ENCODE measurements at places on chromosomes 11 and 22.

- no peak for DNase-seq
Measured at GRCh38 chr11:78594814-78595213, 20.1 kb upstream of the NARS2 start.

GRCh38 chr11:94968334-94968958 lies 4.9 kb downstream of the CWC15 start:
- DNase-seq = no peak

DNA sequence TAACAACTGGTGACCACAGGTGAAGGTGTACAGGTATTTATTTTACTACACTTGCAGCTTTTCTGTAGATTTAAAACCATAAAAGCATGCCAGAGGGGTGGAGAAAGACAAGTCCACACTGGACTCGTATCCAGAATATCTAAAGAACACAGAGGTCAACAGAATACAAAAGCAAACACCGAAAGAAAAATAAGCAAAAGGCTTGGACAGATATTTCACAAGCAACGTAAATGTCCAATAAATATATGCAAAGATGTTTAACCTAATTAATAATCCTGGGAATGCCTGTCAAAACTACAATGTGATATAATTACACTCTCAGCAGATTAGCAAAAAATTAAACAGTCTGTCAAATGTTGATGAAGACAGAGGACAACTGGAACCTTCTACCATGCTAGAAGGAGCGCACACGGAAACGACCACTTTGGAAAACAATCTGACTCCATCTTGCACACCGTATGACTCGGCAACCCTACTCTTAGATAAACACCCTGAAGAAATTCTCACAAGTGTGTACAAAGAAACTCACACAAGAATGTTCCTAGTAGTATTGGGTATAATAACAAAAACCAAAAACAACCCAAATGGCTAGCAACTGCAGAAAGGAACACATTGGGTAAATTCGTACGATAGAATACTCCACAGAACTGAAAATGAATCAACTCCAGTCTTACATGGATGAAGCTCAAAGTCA lies 27.2 kb downstream of the GNB1L start:
- DNase-seq = no peak

- peak; percentile 76 for DNase-seq
Measured at GRCh38 chr11:117426297-117426685, 98.6 kb downstream of the CEP164 start.

DNA sequence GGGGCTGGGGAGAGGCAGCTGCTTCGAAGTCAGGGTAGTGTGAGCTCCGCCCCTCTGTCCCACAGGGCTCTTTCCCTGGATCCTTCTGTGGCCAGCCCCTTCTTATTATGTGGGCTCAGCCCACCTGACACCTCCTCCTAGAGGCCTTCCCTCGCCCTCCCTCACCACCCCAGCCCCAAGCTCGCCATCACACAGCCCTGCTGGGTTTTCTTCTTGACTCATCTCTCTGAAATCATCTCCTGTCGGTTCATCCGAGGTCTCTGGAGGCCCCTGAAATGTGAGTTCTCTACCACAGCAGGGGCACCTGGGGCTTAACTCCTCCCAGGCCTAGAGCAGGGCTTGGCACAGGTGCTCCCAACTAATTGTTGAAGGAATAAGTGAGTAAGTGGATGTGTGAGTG lies 65.2 kb downstream of the CACNA1I start:
- no peak for DNase-seq

GRCh38 chr11:73359930-73360742 lies 16.1 kb upstream of the RELT start:
- no peak for DNase-seq

DNA sequence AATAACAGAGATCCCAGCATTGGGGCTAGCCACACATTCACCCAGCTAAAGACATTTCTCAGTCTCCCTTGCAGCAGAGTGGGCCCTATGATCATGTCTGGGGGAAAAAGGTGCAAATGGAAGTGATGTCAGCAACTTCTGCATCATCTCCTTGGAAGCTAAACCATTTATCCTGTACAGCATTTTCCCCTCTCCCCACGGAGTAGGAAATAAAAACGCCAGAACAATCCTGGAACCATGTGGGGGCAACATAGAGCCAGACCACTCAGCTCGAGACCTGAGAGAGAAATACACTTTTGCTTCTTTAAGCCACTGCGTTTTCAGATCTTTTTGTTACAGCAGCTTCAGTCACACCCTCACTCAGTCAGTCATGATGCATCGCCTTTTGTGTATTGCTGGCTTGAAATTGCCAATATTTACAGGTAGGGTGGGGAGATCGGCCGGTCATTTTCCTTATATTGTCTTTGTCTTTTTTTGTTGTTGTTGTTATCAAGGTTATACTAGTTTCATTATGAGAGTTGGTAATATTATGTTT lies 9.1 kb upstream of the RAC2 start:
- no peak for DNase-seq

DNA sequence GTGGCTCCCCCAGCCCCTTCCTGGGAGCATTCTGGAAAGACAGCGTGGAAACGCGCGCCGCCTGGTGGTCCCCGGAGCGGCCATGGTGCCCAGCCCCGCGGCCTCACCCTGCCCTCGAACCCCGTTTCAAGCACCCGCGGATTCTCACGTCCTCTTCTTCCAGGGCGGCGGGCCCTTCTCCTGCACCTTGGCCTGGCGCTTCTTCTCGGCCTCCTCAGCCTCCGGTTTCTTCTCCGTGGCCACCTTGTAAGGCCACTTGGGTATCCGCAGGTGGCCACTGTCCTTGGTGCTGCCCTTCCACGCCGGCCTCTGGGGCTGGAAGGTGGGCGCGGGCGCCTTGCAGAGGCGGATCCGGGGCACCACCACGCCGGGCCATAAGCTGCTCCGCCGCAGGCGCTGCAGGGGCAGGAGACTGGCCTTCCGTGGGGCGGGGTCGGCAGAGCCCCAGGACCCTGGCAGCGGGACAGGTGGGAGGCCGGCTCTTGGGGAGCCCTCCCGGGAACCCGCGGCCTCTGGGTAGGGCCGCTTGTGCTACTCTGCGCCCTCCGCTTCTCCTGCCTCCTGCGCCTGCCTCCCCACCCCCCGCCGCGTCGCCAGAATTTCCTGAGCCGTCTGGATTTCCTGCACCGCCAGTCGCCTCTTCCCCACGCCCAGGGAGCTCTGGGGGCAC lies 83.4 kb downstream of the TRIM51G start:
- DNase-seq = peak; percentile 22

DNA sequence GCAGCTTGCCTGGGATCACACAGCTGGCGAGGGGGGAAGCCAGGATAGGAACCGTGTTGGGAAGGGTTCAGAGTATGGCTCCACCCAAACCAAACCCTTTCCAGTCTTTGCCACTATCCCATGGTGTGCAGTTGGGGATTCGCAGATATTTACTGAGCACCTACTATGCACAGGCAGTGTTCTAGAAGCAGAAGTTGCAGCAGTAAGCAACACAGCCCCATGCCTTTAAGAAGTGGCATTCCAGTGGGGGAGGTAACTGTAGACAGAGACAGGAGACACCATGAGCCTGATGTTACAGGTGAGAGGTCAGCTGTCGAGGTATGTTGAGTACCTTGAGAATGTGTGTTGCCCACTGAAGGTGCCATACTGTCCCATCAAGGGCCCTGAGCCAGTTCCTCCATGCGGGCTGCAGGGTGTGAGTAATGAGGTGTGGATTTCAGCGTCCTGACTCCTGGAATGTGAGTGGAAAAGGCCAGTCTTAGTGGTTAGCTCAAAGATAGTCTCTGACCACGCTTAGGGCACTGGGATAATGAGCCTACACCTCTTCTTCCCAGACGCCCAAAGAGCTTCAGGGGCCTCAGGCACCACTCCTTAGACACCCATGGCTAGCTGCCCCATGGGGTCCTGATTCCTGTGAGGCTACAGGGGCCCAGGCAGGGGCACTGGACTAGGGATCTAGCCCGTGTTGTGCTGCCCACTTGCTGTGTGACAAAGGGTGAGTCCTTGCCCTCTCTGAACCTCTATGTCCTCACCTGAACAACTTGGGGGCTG lies 71.8 kb upstream of the TP53I11 start:
- no peak for DNase-seq

- DNase-seq = no peak
Measured at GRCh38 chr22:19396934-19397733, 34.4 kb downstream of the HIRA start.

DNA sequence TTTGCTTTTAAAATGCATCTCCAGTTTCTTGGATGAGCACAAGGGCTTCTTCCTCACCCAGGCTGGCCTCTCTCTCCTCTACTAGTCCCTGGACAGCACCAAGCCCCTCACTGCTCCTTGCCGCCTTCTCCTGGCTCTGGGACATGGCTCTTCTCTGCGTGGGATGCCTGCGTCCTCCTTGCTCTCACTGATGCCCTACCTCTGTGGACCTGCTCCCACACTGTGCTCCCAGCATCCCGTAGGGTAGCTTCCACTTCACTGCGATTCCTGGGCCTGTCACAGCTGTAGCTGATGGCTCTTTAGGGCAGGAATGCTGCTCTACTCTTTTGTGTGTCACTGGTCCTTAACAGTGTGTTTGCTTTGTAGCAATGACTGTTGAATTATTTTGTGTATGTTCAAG lies 136.3 kb downstream of the SNX19 start:
- no peak for DNase-seq

GRCh38 chr22:27153386-27153785 lies 496.0 kb downstream of the MIAT start:
- DNase-seq = no peak

DNA sequence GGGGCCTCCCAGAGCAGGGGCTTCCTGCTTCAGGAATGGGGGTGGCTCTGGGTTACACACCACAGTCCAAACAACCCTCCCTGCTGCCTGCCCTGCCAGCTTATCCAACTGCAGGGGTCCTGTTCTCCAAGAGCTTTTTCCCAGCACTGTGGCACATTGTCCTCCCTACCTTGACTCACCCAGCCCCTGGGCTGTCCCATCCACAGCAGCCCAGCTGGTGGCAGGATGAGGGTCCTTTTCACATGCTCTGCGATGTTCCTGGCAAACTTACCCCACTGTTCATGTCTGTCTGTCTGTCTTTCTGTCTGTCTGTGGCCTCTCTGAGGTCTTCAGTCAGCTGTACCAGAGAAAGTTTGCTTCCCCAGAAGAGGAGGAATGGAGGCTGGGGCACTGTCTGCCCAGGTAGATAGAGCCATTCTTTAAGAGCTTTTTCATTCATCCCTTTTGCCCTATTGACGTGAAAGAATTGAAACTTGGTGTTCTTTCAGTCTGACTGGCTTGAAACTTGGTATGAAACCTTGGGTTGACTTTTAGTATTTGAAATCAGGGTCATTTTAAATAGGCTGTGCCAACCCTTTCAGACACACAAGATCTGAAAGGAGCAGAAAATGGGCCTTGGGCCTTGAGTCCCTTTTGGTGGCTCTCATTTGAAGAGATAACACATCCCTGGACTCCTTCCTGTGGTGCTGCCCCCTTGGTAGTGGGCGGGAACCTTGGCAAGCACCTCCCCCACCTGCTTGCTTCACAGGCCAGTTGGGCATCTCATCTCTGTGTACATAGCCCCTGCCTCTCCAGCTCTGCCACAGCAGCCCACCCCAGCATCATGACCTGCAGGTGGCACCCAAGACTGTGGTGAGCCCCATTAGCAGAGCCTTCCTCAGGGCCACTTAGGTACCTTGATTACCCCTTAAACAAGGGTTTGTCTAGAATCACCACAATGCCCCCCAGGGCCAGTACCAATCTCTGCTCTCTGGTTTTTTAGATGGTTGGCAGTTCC lies 74.6 kb upstream of the SUSD2 start:
- no peak for DNase-seq

GRCh38 chr11:3655547-3655946 lies 10.6 kb downstream of the ART1 start:
- no peak for DNase-seq

DNA sequence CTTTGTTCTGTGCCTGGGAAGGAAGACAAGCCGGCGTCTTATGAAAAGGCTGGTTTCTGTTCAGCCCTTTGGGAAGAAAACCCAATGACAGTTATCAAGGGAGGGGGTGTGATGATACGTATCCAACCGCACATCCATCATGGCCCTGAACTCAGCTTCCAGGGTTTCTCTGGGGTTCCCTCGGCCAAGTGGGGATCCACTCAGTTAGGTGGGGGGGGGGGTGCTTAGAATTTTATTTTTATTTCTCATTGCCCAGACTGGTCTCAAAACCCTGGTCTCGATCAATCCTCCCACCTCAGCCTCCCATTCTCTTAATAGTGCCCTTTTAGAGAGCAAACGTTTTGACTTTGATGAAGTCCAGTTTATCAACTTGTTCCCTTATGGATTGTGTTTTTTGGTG lies 25.7 kb downstream of the KCNQ1 start:
- no peak for DNase-seq

- DNase-seq = no peak
Measured at GRCh38 chr22:27583856-27584255, 217.7 kb downstream of the MN1 start.

DNA sequence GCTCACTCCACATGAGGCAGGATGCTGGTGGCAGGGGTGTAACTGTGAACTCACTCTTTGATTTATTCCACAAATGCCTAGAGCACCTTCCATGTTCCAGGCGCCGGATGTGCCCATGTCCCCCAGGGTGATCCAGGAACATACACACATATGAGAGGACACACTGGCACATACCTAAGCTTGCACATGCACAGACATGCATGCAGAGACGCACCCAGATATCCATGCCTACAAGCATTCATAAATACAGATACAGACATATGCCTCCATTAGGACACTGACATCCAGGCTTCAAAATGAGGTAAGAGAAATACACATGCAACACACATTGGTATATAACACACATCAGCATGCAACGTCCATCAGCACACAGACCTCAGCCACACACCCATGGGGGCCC lies 4.5 kb downstream of the OSM start:
- DNase-seq = no peak

- DNase-seq = no peak
Measured at GRCh38 chr11:10934293-10934860, 76.5 kb upstream of the ZBED5 start.

DNA sequence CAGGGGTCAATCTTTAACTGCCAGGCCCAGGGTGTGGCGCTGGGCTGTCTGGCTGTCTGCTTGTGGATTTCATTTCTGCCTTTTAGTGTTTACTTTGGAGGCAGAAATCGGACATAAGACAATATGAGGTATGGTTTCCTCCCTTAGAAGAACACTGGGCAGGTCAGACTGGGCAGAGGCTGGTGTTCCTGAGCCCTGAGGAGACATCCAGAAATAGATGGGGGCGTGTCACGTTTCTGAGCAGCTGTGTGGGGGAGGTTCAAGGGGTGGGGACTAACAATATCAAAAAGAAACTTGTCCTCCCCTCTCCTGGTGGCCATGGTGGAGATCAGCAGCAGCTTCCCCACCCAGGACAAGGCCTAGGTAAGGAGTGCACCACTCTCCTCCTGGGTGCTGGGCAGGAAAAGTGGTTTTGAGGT lies at the start of gene ART1:
Gene ART1 (plus strand): TSS at position 312 of the 419 bp plus-strand sequence. CDS start 14,086 bp downstream, outside the sequence.
- DNase-seq = peak; percentile 56

DNA sequence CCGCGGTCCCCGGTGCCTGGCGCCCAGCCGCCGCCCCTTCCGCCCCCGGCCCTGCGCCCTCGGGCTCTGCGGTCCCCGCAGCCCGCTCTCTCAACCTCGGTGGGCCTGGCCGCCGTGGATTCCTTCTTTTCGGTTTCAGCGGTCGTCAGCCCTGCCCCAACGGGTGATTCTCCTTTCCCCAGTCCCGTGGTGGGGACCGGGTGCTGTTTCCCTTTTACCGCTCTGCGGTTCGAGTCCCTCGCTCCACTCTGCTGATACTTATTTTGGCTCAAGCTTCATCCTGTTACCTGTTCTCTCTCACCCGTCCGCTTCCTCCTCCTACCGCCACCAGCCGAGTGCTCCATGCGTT lies 494 bp downstream of the ZDHHC5 start:
- DNase-seq = no peak

GRCh38 chr22:32222991-32223390 lies 18.1 kb upstream of the RFPL2 start:
- no peak for DNase-seq

- no peak for DNase-seq
Measured at GRCh38 chr11:133650082-133650481, 117.8 kb upstream of the OPCML start.

Data from left ventricle myocardium superior (tissue), 1 donor.